ENCODE measurements at places on chromosomes 6 and 20.

DNA sequence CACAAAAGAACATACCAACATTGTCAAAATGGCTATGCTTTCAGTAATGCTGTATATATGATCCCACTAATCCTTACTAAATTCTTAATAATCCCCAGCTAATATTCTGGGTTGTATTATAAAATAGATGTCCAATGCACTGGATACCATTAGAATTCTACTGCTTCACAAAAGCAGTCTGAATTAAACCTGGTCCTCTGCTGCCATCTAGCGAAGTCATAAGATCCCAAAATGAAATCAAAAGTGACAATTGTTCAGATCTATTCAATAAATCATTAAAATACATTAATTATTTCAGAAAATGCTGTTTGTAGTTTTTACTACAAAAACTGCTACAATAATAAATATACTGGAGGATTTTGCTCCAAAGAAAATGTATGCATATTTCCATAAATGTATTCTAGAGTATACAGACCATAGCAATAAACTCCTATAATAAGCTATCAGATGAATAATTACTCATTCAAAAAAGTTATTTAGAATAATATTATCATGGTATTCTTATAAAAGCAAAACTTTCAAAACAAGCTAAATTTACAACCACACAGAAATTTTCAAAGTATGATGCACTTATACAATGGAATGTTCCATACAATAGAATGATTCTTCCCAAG is 92.6 kb downstream of the RNGTT start:
- peak; percentile 3 for DNase-seq

DNA sequence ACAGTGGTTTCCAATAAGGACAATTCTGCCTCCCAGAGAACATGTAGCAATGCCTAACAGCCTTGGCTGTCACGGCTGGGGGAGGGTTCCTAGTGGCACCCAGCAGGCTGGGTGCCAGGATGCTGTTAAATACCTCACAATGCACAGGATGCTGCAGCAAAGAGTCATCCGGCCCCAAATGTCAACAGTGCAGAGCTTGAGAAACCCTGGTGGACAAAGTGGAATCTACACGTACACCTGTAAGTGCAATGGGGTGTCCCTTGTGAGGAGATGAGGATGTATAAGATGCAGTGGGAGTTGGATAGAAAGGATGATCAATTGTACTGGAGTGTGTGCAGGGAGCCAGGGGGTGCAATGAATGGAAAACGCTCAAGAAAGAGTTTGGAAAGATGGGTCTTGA is 142.4 kb downstream of the FNDC1 start:
- DNase-seq = no peak

DNA sequence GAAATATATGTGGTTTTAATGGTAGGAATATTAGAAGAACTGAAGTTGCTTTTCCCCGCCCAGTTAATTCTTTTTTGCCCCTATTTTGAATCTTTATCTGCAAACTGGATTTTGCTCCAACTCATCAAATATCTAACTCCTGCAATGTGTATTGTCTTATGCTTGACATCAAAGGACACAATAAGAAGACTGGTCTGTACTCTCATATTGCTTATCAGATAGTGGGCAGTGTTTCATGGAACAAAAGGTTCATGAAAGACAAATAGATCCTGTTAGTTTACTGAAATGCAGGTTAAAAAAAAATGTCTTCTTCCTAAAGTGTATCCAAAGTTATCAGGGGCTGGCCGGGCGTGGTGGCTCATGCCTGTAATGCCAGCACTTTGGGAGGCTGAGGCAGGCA is 27.7 kb upstream of the GTF3C6 start:
- DNase-seq = no peak

DNA sequence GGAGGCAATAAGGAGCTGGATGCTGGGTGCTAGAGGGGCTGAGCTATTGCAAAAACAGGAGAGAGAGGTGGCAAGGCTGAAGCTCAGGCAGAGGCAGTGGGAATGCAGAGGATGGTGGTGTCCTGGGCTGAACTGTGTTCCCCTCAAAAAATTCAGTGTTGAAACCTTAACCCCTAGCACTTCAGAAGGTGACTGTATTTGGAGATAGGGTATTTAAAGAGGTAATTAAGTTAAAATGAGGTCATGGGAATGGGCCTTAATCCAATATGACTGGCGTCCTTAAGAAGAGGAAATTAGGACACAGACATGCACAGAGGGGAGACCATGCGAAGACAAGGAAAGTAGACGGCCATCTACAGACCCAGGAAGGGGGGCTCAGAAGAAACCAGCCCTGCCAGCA is 11.5 kb upstream of the MMP9 start:
- no peak for DNase-seq

DNA sequence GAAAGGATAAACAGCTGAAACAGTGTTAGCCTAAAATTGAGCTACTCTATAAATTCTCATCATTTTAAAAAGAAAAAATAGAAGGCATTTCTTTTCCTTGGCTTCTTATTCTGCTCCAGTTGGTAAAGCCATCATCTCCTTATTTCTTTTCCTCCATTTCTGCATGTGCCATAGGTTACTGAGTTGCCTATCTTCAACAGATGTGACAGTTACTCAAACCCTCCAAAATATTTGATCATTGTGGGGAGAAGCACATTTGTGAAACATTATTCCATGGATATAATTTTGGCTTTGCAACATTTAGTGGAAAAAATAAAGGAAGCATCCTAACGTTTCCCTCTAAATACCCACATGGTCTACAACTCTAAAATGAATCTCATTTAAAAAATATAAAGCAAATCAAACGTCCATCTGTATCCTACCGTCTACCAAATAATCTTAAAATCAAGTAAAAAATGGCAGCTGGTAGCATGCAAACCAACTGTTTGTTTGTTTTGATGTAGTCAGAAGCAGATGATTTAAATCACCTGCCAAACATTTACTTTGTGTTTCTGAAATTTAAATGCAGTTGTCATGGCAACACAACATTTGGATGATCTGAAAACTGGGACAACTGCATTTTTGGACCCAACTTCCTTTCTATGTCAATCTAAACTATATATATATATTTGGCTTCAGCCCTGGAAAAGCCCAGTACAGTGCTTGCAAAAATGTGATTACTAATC is 16.8 kb upstream of the SNX9 start:
- no peak for DNase-seq

GRCh38 chr20:10300582-10301446 is 82.2 kb downstream of the SNAP25 start:
- no peak for DNase-seq

DNA sequence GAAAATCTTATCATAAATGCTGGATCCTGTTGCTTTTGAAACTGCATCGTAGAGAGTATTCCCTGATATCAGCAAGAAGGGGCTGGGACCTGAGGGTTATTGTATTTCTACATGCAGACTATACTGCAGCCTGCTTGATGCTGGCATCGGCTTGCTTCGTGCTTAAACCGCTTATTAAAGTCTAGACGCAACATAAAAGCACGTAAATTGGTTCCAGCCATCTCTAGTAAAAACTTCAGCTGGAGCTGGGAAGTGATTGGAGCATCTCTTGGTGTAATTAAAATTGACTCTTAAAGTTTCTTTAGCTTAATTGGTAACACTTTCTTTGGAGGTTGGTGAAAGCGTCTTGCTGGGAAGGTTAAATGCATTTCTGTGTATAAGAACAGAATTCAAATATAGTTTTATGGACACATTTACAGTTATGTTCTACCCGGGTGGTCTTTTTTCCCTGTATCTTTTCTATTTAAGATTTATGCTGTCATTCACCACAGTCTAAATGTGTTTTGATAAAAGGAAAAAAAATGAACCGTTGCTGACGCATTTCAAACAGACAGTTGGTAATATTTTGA is 139.0 kb upstream of the JAG1 start:
- no peak for DNase-seq

GRCh38 chr6:137105375-137105774 is 60.6 kb upstream of the IL20RA start:
- DNase-seq = no peak

DNA sequence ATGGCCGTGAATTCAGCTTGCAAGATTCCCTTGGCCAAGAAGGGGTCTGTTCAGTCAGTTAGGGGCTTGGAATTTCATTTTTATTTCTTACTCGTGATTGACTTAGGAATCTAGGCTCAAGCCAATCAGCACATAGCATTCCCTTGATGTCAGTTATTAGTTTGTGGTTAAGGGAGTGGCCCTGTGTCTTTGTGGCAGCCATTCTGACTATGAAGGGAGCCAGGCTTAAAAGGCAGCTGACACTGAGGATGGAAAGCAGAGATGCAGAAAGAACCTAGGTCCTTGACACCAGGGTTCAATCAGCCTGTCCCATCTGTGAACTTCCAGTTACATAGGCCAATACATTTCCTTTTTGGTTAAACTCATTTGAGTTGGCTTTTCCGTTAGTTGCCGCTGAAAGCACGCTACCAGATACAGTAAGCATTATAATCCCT is 48.1 kb downstream of the MCUR1 start:
- no peak for DNase-seq

- no peak for DNase-seq
Measured at GRCh38 chr20:32325706-32326503, 32.2 kb upstream of the ASXL1 start.

DNA sequence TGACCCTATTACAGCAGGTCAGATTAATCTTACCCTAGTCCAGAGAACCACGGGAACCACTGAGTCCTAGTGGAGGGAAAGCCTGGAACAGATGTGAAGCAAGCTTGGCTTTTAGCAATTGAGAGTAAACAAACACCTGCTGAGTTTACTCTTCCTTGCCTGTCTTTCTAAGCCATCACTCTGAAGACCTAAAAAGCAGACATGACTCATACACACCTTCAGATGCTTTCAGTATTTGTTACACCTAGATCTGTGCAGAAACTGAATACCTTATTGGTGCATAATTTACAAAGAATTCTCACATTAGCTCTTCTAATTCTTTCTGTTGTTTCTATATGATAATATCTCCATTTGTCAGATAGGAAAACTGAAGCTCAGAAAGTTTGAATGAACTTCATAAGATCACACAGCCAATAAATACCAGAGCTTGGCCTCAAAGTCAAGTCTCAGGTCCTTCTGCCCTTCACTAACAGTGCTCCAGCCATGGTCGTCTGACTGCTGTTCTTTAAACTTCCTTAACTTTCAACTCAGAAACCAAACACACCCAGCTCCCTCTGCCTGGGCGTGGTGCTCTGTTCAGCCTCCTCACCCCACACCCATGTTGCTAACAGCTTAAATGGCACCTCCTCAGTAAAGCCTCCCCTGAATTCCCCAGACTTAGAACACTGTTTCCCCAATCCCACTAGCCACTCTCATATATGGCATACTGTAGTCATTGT is 8.6 kb upstream of the GABBR1 start:
- no peak for DNase-seq

DNA sequence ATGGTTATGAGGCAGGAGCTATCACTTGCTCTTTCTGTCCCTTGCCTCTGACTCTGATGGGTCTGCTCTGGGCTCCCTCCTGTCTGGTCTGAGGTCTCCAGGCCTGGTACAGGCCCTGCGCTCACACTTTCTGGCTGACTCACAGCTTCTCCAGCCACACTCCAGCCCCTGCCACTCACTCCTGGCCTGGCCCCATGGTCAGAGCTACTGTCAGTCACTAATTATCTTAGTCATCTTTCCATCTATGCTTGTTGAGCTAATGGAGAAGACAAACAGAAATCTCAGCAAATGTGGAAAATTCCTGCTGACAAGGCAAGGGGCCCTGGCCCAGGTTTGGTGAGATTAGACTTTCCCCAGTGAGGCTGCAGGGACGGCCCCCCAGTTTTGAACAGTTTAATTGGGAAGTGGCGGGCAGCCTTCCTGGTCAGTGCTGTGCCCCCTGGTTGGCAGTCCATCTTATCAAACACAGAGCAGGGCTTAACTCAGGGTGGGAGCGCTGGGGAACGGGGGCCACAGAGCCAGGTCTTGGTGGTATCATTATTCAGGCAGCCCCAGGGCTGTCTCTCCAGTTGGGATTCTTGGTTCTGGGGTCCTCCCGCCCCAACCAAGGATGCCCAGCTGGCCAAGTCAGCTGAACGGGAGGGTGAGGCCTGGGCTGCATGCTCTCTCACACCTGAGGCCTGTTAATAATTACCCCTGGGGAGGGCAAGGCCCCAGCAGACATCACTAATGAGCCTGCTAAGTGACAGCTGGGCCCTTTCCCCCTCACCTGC is 63.4 kb downstream of the VEGFA start:
- no peak for DNase-seq

DNA sequence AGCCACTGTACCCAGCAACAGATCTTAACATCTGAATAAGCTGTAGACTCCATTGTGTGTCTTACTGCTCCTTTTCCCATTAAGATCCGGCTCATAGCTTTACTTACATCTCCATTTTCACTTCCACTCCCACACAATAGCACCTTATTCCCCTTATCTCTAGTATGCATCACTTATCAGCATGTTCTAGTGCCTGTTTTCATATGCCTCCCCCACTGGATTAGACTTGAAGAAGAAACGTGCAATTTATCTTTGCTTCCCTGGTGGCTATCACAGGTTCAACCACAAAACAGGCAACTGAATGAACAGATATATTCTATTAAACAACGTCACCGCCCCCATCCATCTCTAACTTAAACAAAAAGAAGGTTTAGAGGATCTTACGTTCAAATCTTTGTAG is 12.1 kb downstream of the SSR1 start:
- DNase-seq = no peak

GRCh38 chr20:51121901-51122412 is 99.0 kb upstream of the KCNG1 start:
- DNase-seq = no peak

DNA sequence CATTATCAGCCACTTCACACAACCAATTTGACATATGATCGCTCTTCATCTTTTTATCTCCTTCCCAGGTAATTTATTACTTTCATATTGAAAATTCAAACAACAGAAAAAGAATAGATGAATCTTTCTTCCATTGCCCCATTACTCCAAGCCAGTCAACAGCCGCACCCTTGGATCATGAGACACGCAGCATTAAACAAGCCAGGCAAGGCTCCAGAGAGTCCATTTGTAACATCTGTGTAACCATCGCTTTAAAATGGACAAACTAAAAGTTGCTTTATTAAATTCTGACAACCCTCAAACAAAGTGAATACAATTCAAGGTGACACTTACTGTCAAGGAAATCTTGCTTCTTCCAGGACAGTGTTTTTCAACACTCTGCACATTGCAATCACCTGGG is 200.3 kb downstream of the EPM2A start:
- DNase-seq = no peak

GRCh38 chr6:37021356-37022129 is 16.1 kb downstream of the FGD2 start:
- peak; percentile 72 for DNase-seq

DNA sequence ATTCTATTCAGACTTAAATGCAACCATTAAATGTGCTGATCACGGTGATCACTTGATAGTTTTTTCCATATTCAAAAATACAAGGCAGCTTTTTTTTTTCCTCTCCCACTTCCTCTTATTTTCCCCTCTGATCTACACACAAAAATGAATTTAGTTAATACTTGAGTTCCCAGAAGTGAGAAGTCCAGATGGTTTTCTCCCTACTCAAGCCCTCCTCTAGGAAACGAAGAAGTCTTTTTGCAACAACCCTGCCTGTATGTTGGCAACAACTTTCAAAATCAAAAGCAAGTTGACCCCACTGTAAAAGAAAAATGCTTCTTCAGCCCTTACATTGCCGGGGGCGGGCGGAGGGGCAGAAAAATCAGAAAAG is 24.3 kb downstream of the ARHGAP18 start:
- no peak for DNase-seq

GRCh38 chr20:63577317-63577894 is 3.4 kb upstream of the HELZ2 start:
- DNase-seq = no peak

All from stimulated activated CD4-positive, alpha-beta T cell treated with anti-CD3 and anti-CD28 coated beads, Interleukin-12 subunit alpha, Interleukin-12 subunit beta, amount 100 ng/mL, for 48 hours (primary cell).